HFFc6 (cell line): ENCODE measurements at places on chromosomes 12 and 14. TPM values are rescaled to one million over a fixed set of nuclear protein-coding genes. Genes with fewer than 3 reads are reported as not detected.

DNA sequence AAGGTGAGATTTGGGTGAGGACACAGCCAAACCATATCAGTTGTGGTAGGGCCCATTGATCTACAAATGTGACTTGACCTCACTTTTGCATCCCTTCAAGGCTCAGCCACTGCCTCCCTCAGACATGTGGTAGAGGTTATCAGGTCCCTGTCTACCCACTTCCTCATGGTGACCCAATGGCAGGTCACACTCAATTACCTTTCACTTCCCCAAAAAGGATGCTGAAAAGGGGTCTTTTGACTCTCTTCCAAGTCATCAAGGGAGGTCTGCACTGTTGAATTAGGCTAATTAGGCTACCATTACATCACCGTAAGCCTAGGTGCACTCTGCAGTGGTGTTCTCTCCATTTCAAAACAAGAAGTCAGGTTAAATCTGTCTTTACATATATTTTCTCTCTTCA is 22.6 kb upstream of the DRAM1 start:
- DNase-seq, result no peak

DNA sequence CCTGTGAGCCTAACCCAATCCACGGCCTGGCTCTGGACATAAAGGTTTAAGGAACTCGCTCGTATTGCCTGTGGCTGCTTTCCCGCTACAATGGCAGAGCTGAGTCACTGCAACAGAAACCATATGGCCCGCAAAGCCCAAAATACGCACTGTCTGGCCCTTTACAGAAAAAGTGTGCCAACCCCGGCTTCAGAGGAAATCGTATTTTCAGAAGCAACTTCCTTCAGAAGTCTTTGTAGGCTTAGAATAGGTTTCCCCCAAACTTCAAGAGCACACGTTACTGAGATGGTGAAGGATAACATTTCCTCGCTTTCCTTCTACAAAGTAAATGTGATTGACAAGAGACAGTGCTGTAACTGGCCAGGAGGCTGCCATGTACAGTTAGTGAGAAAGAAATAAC is 34.8 kb upstream of the TESC start:
- DNase-seq, result no peak

GRCh38 chr14:35730871-35731270 is 78.2 kb downstream of the RALGAPA1 start:
- no peak for DNase-seq

GRCh38 chr14:23035303-23036144 is 824 bp upstream of the PSMB5 start:
- no peak for DNase-seq

OTX2 gene
- not detected in 3 replicates for total RNA-seq

DNA sequence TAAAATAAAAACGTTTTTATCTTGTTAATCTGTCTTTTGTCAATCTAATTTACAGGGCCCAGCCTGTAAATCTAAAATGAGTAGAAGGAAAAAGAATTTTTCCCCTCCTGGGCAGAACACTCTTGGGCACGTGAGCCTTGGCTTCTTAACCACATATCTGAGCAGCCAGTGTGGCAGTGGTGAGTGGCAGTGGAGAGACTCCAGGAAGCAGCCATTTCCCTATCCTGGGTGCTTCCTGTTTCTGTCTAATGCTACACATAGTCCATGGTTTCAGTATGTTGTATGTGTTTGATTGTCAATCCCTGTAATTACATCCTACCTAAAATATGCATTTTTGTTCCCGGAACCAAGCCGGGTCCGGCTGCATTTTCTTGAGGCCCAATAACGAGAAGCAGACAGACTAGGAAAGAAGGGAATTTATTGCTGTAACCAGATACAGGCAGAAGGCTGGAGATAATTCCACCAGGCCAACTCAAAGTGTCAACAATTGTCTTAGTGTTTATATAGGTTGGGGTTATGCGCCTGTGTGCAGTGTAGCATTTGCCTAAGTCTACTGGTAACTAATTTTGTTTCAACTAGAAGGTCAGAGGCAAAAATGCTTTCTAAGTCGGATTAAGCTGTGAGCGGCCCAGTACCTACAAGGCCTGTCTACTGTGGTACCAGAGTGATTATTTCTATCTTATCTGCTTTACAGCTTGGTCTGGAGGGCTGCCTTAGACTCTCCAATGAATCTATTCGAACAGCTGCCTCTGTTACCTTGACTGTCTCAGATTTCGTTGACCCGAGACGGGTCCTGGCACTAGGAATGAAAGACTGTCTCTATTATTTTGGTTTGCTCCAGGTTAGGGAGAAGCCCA is 82.4 kb upstream of the RESF1 start:
- DNase-seq, result no peak

DNA sequence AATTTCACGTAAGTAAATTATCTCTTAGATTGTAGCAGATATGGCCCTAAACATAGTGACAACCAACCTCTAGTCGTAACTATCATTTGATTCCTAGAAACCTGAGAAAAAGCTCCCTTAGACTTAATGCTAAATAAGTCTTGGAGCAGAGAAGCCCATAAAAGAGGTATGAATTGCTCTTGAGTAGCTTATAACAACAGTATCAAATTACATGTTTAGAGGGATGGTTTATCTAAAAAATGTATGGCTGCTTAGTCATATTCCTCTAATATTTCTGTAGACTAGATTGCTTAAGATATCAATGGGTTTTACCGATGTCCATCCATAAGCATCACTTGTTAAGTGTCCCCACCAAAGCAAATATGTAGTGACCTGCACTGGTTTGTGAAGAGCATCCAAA is 259.7 kb downstream of the NELL2 start:
- no peak for DNase-seq

DNA sequence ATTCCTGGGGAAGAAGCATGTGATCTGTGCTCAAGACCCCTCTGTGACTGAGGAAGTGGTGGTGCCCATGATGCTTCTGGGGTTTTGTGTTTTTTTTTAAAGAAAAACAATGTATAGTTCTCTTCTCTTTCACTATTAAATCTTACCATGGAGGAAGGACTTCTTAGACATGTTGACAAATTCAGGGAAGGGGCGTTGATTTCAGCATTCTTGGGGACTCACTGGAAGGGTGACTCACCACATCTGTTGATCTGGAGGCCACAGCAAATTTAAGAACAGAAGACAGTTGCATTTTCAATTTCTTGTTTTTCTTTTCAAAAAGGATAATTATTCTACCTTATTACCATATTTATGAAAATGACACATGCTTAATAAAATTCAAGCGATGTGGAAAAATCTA is 152.9 kb upstream of the RTL1 start:
- DNase-seq, result no peak

- DNase-seq, result no peak
Observed at GRCh38 chr12:111238075-111238734, 130.7 kb downstream of the PHETA1 start.

DNA sequence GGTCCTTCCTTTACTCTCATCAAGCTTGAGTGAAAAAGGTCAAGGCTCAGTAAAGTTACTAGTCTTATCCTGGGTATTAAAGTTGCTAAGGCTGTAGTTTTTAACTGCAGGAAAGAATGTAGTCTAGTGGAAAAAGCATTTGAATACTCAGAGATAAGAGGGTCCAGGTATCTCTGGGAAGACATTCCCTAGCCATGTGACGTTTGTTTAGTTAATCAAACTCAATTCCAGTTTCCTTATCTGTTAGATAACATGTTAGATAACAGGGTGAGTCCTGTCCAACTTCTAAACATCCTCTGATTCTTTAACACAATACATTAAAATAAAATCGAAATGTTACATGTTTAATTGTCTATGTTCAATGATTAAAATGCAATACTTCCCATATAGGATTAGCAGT is 720.7 kb upstream of the LMO3 start:
- no peak for DNase-seq

GRCh38 chr12:94285943-94286582 is 137.7 kb downstream of the PLXNC1 start:
- no peak for DNase-seq

DNA sequence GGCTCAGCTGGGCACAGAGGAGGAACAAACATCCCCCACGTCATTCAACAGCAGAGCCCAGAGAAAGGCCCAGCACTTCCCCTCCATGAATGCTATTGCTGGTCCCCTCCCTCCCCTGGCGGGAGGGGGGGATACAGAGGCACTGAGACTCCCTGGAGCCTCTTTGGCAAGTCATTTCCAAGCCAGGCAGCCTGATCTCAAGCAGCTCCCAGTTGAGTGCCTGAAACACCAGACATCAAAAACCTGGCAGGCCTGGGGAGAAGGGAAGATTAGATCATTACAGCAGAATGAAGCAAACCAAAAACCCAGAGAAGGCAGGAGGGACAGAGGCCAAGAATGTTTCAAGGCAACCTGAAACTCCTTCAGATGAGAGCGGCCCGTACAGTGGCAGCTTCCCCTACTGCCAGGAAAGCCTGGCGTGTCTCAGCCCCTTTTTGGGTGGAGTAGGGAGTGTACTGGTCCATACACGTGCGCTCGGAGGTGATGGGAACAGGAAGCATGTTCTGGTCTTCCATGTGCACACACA is 92.1 kb downstream of the LRRC74A start:
- DNase-seq, result peak; percentile 76

DNA sequence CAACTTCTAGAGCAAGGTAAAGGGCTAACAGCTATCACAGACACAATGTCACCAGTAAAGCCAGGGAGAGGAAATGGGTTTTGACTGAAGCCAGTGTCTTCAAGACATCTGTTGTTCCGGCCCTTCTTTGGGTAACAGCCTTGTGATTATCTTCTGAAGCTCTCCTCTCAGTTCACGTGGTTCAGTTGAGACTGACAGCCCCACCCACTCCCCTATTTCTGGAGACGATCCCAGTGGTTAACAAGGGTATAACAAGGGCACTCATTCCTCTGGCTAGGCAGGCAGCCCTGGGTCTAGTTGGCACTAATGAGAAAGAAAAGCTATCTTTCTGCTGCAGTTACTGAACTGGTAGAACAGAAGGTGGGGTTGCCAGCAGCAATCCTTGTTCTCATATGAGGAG is 6.9 kb downstream of the GNPTAB start:
- no peak for DNase-seq

ATL1 gene
- total RNA-seq, result 0.67 to 0.81 TPM (median 0.68 TPM) in 3 replicates

DNA sequence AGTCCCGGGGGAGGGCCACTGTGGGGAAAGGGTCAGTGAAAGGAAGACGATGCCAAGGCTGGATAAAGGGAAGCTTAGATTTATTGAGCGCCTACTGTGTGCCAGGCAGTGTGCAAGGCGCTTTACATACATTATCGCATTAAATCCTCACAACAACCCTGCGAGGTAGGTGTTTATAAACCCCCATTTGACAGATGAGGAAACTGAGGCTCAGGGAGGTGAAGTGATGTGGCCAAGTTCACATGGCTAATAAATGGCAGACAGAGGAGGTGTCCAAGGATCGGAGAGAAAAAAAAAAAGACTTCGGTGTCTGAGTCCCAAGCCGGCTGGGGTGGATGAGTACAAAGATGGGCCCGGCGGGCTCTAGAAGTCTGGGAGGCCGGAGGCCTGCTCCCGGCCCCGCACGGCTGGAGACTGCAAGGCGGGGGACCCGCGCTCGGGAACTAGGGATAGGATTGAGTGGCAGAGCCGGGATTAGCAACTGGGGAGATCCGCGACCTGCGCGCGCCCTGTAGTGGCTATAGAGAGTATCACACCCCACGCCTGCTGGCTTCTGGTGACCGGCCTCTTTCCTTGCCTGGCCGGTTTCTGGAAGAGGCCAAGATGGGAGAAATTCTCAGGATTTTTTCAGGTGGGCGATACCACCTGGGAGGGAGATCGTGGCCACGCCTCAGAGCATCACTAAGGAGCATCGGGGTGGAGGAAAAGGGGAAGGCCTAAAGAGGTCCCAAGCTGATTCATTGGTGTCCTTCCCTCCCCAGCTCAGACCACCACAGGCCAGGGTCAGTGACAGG is 3.9 kb downstream of the DDN start:
- DNase-seq, result peak; percentile 76

DNA sequence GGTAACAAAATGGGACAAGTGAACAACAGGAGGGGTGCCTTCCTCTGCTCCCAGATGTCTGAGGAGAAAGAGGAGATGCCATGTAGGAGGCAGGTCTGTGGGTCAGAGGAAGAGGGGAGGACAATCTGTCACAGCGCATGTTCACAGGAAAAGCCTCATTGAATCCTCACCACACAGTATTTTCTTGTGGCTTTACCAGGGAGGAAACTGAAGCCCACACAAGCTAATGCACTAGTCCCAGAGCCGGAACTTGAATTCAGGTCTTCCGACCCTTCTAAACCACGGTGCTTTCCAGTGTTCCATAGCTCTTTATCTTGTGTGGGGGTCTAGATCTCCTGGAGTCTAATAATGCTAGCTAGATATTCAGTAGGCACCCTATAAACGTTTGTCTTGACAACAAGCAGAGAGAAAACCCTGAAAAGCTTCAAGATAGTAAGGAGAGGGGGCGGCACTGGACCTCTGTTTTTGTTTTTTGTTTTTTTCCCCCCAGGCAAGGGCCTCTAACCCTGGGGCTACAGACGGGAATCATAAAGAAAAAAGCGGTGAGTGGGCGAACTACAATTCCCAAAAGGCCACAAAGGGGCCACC is 371 bp upstream of the SHMT2 start:
- DNase-seq, result no peak

- peak; percentile 30 for DNase-seq
Observed at GRCh38 chr12:49866859-49867569, 24.1 kb upstream of the BCDIN3D start.

DNA sequence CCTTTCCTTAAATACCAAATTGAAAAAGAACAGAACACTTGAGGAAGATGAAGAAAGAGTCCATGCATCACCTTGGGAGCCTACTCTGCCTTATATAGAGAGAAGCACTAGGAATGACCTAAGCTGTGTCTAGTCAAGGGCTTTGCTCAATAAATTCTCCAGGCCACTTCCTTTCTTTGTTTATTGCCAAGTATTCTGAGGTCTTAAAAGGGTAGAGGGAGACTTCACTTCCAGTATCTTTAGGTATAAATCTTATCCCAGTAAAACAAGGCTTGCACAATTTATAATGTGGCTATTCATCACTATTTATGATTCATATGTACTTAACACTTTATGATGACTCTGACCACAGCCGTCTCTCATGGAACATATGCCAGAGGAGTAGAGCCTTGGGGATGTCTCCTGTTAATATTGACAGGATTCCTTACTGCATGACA is 85.1 kb upstream of the ARHGAP5 start:
- peak; percentile 86 for DNase-seq

FAM222A gene
- total RNA-seq, result 0.44 to 0.73 TPM (median 0.65 TPM) in 3 replicates

OR4E2 gene
- not detected in 3 replicates for total RNA-seq

- no peak for DNase-seq
Observed at GRCh38 chr12:39467432-39467870, 24.5 kb upstream of the KIF21A start.

DNA sequence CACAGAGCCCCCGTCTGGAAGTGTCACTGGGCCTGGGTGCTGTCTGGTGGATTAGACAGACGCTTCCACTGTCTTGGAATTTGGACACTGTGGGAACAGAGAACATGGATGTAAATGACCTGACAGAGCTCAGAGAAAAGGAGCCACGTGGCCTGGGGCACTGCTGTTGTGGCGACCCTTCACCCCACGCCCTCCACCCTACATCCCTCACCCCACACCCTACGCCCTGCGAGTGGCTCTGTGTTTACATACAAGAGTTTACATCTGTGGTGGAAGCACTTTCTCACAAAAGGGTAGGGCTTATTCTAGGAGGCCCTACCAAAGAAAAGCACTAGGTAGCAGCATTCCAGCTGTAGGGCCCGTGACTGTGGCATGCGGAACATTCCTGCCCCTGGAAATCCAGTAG is 47.7 kb downstream of the B4GALNT3 start:
- no peak for DNase-seq

SH2B3 gene
- 49.3 to 72.0 TPM (median 49.7 TPM) in 3 replicates for total RNA-seq

TSHR gene
- not detected in 3 replicates for total RNA-seq

GRCh38 chr12:107362960-107363359 is 269.6 kb upstream of the CRY1 start:
- DNase-seq, result no peak
